ENCODE measurements at places on chromosomes 1 and 21.

- no peak for DNase-seq
Measured at GRCh38 chr1:85656256-85656655, 52.0 kb downstream of the ZNHIT6 start.

DNA sequence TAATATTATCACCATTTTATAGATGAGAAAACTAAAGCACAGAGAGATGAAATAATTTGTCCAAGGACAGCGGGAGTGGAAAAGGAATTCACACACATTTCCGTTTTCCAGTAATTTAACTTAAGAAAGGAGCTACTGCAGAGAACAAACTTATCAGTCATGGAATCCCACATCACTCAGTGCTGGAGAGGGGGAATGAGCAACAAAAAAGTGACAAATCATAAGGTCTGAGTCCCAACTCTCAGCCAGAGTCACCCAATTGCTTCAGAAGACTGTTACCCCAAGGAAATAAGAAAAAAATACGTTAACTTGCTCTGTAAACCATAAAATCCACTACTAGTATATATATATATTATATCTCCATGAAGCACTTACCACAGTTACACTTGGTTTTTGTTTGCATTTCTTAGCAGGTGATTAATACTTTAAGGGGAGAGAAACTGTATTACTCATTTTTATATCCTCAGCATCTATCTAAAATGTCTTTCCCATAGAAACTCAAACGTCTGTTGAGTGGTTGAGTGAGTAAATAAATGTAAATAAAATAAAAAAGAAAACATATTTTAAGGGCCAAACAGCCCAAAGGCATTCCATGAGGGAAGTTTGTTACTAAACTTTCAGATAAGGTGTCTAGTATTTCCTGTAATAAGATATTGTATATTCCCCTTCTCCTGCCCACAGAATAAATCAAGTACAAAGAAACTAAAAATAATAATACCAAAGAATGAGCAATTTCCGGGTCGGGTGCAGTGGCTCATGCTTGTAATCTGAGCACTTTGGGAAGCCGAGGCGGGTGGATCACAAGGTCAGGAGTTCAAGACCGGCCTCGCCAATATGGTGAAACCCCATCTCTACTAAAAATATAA, 76.8 kb downstream of the SLC45A1 start:
- DNase-seq: no peak

DNA sequence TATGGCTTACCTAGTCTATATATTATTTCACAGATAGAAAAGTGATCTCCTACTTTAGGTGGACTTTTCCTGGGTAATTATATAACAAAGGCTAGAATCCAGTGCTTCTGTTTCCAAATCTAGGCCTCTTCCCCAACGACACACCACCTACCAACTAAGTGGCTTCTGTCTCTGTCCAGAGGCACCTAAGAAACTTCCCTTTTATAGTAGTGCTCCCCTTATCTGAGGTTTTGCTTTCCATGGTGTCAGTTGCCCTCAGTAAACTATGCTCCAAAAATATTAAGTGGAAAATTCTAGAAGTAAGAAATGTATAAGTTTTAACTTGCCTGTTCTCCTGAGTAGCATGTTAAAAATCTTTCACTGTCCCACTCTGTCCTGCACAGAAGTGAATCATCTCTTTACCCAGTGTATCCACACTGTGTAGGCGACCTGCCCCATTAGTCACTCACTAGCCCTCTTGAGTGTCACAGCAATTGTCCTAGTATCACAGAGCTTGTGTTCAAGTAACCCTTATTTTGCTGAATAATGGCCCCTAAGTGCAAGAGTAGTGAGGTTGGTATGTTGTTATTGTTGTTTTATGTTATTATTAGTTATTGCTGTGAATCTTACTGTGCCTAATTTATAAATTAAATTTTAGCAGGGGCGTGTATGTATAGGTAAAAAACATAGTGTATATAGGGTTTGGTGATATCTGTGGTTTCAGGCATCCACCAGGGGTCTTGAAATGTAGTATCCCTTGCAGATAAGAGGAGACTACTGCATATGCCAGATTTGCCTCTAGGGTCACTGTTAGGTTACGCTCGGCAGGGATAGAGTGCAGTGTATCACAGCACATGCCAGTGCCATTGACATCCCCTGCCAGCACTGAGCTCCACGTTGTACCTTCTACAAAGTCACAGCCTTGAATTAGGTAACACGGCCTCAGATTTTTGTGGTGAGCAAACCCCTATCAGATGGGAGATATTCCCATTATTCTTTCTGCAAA, 14.7 kb upstream of the CD53 start:
- no peak for DNase-seq

DNA sequence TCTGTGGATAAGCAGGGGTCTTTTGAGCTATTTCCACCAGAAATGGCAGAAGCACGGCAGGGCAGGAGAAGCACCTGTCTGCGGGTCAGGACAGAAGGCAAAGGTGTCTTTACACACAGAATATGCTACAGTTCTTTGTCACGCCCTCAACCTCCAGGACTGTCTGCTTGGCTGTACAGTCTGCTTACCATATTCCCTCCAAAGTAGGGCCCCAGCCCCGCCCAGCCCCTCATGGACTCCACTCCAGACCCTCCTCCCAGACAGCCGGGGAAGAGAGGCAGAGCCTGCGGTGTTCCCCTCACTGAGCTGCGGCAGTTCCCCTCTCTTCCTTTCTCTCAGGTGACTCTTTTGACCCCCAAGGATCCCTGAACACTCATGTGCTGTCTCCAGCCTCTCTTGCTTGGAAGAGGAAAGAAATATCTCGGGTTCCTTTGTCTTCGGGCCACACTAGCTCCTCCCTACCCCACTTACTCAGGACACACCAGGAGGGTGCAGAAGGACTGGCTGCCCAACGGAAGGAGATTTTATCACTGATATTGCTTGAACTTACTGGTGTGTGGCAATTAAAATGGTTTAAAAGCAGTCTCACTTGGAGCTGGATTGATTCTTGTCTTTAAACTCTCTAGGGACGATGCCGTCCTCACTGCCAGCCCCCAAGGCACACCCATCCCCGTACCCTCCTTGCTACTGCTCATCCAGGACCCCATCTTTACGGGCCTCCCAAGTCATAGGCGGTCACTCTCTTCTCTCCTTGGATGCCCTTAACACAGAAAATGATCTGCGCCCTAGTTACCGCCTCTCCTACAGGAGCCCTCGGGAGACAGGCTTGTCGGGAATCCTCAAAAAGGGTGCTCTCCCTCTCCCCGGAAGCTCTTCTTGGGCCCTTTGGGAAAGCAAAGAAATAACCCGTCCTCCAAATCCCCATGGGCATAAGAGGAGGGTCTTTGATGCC, 169.7 kb downstream of the TOMM20 start:
- no peak for DNase-seq

DNA sequence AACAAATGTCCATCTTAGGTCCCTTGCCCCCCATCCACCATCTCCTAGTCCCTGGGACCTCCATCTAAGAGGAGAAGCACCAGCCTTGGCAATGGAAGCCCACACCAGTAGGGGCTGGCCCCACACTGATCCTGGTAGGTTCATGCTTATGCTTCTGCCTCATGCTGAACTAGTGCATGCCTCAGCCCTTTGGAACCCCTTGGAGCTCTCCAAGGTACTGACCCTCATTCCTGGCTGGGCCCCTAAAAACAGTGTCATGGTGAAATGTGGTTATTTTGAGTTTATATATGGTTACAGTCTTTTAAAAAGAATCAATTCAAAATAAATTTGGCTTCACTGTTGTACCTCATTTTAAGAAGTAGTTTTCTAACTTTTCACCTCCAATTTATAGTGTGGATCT, 108.3 kb downstream of the HIVEP3 start:
- DNase-seq: no peak

DNA sequence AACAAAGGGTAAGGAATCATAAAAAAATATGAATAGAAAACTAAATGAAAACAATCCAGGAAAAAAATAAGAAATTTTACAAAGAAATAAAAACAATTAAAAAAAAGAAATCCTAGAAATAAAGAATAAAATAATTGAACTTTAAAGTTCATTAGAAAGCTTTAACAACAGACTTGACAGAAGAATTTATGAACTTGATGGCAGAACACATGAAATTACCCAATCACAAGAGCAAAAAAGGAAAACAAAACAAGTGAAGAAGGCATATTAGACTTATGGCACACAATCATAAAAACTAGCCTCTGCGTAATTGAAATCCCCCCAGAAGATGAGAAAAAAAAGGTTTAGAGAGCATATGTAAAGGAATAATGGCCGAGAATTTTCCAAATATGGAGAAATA, 802.5 kb upstream of the B3GALT2 start:
- no peak for DNase-seq

GRCh38 chr1:218970397-218970990, 203.2 kb upstream of the LYPLAL1 start:
- DNase-seq: no peak

GRCh38 chr1:183200451-183200850, 14.4 kb downstream of the LAMC2 start:
- DNase-seq: no peak

GRCh38 chr21:23014021-23014420, 2015.8 kb downstream of the NCAM2 start:
- DNase-seq: no peak

DNA sequence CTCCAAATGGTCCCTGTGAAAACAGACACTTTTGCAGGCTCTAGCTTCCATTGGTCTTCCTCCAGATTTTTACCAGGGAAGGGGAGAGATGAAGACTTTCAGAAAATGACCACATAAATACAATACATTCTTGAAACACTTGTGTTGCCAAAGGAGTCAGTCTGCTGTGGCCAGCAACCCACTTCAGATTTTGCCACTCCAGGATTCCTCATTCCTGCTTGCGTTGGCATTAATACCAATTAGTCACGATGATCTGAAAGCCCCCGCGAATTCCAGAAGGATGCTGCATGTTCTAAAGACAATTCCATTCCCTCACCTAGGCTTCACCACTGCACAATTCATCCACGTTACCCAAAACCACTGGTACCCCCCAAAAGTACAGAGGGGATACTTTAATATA, 7.9 kb upstream of the BACE2 start:
- no peak for DNase-seq

All from SK-N-DZ (cell line).